AG20443 (cell line): ENCODE measurements at places on chromosomes 12 and 14.
A peak's percentile ranks its signal among the peaks of the same experiment; 100 is the strongest.

DNA sequence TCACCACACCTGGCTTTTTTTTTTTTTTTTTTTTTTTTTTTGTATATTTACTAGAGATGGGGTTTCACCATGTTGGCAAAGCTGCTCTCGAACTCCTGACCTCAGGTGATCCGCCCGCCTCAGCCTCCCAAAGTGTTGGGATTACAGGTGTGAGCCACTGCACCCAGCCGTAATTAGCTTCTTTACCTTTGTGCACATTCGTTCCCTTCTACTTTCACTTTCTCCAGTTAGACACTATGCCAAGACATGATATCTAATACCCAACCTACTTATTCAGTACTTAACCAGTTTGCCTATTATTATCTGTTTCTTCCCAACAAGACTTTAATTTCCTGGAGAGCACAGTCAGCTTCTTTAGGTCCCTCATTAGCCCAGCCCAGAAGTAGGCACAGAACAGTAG, 5.3 kb downstream of the STYK1 start:
- no peak for DNase-seq

DNA sequence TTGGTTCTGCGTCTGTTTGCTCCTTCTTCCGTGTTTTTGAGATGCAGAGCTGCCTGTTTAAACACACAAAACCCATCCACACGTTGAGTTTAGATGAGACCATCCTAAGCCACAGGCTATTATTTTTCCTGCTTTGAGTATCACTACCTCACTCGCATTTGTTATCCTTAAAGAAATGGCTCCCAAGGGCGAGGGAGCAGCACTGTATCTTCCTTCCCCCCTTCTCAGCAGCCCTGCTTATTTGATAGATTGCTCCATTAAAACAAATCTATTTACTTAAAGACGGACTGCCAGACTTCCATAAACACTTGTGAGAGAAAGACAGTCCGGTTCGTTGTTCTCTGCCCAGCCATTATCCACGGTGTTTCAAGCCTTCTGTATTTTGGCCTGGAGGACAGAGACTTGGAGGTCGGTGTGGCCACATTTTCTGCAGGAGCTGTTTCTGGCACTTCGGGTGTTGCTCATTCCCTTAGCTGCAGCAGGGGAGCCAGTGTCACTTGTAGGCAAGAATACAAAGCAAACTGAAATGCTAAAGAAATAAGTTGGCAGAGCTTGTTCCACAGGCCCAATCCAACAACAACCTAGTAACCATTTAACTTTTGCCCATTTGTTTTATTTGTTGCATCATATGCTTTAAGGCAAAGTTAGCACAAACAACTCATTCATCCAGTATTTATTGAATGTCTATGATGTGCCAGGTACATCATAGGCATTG, 275.4 kb downstream of the TTC6 start:
- DNase-seq: no peak

- no peak for DNase-seq
Measured at GRCh38 chr14:93317210-93317874, 15.5 kb downstream of the BTBD7 start.

GRCh38 chr12:6330999-6331714, 10.7 kb downstream of the TNFRSF1A start:
- no peak for DNase-seq

DNA sequence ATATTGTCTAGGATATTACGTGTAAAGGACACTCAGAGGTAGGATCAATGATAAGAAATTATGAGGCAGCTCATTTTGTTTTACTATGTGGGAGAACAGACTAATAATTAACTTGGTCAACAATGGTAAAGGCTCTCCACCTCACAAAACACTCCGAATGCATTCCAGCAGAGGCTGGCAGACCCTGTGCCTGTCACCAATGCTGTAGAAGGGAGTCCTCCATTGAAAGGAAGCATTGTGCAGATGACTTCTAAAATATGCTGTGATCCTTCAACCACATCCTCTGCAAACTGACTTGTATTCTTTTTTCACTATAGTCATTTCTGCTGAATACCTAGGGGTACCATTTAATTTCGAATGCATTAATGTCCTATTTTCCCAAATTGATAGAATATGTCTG, 119.6 kb upstream of the EEA1 start:
- no peak for DNase-seq

GRCh38 chr12:32273063-32273522, 126.3 kb upstream of the FGD4 start:
- no peak for DNase-seq

DNA sequence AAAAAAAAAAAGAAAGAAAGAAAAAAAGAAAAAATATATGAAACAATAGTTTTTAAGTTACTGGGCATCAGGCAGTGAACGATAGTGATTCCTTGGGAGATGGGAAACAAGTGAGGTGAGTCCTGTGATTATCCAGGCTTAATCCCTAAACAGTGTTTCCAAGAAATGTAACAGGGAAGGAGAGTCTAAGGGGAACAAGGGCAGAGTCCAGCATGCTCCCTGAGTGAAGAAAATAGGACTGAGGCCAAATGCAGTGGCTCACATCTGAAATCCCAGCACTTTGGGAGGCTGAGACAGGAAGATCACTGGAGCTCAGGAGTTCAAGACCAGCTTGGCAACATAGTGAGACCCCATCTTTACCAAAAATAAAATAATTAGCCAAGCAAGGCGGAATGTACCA, 40.7 kb downstream of the R3HDM2 start:
- no peak for DNase-seq

- DNase-seq: no peak
Measured at GRCh38 chr12:28787151-28787550, 361.9 kb upstream of the FAR2 start.

- DNase-seq: no peak
Measured at GRCh38 chr12:51508285-51508684, 82.7 kb upstream of the SCN8A start.

- DNase-seq: peak; percentile 22
Measured at GRCh38 chr12:93229494-93230325, 148.0 kb upstream of the NUDT4 start.

GRCh38 chr14:74531006-74531405, 37.4 kb downstream of the ISCA2 start:
- no peak for DNase-seq

DNA sequence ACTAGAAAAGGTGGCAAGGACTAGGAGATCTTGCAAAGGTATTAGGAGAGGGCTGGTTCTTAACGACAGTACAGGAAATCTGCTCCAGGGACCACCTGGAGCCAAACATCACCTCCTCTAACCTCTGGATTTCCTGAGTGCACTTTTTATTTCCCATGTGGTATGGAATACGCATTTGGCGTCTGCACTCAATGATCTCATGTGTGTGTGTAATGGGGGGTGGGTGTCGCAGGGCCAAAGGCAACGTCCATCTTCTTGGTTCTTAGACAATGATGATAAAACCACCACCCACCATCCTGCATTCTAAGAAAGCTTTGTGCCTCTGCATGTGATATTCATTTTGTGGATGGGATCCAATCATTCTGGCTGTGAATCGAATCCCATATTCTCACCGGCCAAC, 68.8 kb downstream of the CLMN start:
- no peak for DNase-seq

GRCh38 chr12:64187370-64187769, 34.7 kb downstream of the KICS2 start:
- peak; percentile 43 for DNase-seq

DNA sequence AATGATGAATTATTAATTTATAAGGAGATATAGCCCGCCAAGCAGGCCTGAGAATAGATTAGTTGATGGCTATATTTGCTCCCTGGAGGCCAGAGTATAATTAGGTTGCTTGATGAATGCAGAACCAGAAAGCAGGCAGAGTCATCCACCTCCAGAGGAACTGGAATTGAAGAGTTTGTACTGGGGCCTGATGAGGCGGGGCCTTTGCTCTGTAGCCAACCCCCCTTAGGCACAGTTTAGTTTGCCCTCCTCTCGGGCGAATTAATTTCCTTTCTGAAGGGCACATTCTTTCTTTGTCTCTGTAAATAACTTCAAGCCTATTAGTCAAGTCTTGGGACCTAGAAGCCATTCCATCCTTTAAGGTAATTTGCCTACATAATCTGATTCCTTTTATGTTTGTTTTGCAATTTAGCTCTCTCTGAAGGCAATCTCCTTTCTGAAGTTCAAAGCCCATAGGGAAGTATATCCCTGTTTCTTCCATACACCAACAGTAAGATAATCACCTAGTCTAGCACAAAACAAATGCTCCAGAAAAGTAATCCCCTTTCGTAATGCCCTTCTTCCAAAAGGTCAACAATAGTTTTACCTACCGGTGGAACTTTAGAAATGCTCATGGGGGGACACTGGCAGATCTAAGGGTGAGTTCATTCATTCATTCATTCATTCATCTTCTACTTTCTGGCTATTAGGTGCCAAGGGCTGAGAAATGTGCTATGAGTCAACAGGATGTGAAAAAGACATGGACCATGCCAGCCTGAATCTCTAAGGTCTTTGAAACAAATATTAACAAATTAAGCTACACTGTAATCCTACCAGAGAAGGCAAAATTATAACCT, 84.8 kb upstream of the NUDT4 start:
- DNase-seq: no peak

GRCh38 chr12:94149781-94150239, 1.4 kb downstream of the PLXNC1 start:
- peak; percentile 59 for DNase-seq

GRCh38 chr14:102264775-102265174, 40.2 kb downstream of the MOK start:
- no peak for DNase-seq

- DNase-seq: no peak
Measured at GRCh38 chr14:65297744-65298143, 114.8 kb upstream of the FUT8 start.

- DNase-seq: no peak
Measured at GRCh38 chr14:95850429-95850828, 26.2 kb upstream of the TUNAR start.

- no peak for DNase-seq
Measured at GRCh38 chr12:92951006-92951405, 21.9 kb upstream of the EEA1 start.

- DNase-seq: no peak
Measured at GRCh38 chr14:35164849-35165248, 42.5 kb downstream of the PRORP start.

- DNase-seq: peak; percentile 92
Measured at GRCh38 chr12:112419297-112420133, 768 bp downstream of the PTPN11 start.

DNA sequence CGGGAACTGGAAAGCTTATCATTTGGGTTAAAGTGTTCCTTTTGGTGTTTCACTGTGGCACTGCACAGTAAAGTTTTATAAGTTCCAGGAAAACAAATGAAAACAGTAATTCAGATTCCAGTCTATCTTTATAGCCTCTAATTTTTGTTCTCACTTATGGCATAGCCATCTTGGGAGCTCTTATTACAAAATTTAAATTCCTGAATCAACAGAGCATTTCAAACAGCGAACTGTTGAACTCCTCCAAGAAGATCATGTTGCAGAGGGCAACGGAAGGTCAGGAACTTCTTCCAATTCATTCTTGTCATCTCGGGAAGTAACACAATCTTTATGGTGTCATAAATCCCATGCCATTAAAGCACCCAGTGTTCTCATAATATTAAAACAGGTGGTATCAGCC, 229.1 kb downstream of the KCNC2 start:
- DNase-seq: no peak

GRCh38 chr12:95277139-95277538, 59.5 kb downstream of the VEZT start:
- DNase-seq: peak; percentile 72

GRCh38 chr14:104437703-104438102, 141.9 kb upstream of the C14orf180 start:
- DNase-seq: no peak

DNA sequence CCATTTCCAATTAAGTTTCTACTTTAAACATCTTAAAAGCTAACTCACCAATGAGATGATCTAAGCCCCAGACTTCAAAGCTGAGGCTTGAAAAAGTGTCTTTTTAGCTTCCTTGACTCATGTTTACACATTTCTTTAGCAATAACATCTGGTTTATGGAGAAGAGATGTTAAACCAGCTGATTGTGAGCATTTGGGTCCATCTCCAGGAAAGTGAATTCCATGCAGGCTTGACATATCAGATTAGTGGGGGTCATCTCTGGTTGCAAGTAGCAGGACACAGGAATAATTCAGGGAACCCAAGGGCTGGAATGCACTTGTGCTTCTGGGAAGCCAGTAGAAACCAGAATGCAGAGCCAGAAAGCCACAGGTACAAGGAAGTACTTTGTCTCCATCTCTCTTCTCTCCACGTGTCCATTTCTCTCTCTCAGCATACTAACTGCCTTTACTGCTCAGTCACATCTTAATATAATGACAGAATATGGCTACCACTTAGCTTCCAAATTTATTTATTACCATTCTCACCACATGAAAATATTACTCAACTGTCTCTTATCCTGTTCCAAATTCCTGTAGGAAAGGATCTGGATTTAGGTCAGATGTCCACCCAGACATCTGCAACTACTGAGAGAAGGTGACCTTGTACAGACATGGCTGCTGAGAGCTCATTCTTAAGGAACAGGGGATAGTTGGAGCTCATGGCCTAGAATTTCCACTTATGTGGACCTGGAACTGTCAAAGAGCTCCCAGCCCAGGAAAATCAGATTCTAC, 104.4 kb downstream of the SCN8A start:
- peak; percentile 41 for DNase-seq

DNA sequence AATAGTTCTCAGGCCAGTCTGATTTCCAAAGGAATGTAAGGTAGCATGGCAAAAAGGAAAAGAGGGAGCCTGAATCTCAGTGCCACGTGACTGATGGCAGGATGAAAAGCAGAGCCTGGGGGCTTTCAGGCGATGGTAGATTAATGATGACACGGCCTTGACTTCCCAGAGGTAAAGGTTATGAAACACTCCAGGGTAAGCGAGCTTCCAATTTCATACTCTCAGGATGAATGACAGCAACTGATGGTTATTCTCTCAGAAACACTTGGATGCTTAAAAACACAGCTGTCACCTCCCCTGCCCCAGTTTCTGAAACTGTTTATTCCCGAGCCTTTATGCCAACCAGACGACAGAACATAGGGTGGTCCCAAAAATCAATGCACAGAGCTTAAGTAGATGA, 28.8 kb downstream of the GDF11 start:
- DNase-seq: no peak

GRCh38 chr12:31783996-31784645, 55.3 kb upstream of the AMN1 start:
- DNase-seq: no peak

GRCh38 chr14:22003461-22003860, 329.8 kb upstream of the OR4E1 start:
- DNase-seq: no peak

DNA sequence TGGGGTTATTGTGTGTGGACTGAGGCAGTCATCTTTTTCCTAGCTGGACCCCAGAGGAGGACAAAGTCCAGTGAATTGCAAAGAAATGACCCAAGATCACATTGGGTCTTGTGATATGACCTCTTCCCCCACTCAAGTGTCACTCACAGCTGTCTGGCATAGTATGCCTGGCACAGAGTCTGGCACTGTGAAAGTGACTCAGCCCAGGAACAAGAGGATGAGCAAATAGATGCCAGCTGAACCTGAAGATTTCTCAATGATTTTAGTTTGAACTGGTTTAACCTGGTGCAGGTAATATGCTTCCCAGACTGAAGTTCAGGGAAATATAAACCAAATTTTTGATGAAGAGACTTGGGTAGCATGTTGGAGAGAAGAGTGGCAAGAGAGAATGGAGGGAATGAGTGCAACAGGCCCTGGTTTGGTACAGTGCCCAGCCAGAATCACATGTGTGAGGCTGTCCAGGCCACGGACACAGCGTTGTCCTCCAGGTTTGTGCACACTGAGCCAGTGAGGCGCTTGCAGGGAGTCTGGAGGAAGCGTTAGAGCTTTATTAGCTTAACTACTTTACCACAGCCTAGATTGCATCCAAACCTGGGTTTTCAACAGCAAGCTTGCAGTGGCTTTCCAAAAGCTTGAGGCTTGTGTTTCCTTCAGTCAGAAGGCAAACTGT, 332.9 kb downstream of the NUAK1 start:
- no peak for DNase-seq
